ENCODE measurements at places on chromosomes 2 and 18.

GRCh38 chr2:230903231-230904150, 21.6 kb downstream of the GPR55 start:
- DNase-seq = no peak

DNA sequence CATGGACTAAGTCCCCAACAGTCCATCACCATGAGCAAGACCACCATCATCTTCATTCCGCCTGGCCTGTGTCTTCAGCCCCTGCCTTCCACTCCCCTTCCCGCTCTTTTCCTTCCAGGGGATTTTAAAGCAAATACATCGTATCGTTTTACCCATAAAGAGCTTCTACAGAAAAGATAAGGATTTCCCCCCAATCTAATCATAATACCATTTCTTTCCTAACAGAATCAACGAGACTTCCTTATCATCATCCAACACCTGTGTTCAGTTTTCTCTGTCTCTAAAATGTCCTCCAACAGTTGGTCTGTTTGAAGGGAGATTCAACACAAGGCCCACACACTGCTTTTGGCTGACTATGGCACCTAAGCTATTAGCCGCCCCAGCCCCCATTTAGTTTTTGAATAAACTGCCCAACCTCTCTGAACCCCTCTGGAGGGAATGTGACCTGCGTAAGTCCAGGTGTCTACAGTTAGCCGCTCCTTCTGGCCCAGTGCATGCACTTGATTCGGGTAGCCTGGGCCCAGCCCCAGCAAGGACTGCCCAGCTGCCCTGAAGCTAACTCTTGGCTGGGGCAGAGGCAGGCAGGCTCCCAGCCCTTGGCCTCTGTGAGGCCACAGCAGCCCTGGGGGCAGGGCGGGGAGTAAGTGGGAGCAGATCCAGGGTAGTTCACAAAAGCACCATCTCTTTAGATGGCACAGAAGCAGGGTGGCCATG, 25.3 kb upstream of the SEMA4C start:
- no peak for DNase-seq

DNA sequence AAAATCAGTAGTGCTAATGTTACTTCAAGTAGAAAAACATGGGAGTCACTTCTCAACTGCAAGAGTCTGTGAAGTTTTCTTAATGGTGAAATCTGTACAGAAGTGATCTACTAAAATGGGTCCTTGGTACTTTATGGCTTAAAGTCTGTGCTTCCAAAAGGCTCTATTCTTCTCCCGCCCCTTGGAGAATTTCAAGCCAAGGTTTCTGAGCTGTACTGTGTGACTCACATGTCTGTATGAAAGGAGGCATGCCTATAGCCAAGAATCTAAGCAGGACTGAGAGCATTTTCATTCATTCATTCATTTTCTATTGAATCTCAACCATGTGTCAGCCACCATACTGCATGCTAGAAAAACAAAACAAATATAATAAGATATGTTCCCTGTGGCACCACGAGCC, 19.8 kb upstream of the DDX18 start:
- DNase-seq = no peak

DNA sequence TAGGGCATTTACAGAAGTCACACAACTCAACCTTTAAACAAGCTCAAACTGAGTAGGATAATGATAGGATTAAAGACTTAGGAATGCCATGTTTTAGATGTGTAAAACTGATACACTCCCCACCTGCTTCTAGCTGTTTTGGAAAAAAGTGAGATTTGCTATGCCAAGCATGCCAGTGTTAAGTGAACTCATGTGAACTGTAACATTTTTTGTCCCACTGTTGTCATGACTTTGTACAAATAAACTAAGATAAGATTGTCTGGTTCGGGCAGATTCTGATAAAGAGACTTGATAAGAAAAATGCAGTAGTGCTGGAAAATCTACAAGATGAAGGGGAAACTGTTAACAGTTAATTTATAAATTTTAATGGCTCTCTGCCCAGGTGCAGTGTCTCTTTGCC, 66.5 kb downstream of the GLS start:
- no peak for DNase-seq

DNA sequence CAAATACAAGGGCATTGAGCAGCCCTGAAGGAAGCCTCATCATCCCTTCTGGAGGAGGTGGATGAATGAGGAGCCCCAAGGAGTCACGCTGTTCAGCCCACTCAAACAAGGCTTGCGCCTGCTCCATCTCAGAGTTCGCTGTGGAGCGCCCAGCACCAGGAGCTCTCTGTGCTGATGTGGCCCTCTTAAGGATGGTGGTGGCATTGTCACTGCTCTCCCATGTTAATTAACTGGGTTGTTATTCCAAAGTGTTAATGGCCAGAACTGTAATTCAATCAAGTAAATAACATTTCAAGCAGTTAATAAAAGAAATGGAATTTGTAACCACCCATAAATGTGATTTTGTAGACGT, 726.0 kb upstream of the RAB6C start:
- peak; percentile 61 for DNase-seq

- no peak for DNase-seq
Measured at GRCh38 chr2:162484551-162484950, 140.6 kb downstream of the GCA start.

DNA sequence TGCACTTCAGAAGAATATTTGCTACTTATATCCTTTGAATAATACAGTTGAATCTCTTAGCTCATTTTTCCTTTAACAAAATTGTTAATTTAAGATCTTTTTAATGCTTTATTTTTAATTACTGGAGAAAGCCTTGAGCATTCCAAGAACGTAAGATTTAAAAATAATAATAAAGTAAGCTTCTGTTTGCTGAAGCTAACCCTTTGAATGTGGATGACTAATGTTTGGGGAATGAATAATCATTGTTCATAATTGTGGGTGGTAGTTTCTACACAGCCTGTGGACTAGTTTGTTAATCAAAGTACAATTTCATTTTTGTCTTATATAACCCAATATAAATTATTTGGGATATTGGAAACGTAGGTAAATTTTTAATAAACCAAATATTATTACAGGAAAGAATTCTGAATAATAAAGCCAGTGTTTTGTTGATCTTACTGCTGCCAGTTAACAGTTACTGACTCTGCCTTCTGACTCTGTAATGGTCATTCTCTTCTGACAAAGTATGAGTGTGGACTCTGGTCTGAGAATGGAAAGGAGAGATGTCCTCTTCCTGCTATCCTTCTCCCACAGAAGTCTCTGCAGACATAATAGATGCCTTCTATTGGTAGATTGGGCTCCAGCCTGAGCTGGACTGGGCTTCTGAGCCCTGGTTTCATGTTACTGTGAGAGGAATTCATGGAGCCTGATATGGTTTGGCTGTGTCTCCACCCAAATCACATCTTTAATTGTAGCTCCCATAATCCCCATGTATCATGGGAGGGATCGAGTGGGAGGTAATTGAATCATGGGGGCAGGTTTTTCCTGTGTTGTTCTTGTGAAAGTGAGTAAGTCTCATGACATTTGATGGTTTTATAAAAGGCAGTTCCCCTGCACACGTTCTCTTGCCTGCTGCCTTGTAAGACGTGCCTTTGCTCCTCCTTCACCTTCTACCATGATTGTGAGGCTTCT, 292.7 kb upstream of the SLC39A10 start:
- no peak for DNase-seq

All from SHP77 (cell line).